ENCODE measurements at places on chromosomes 7 and 10.

DNA sequence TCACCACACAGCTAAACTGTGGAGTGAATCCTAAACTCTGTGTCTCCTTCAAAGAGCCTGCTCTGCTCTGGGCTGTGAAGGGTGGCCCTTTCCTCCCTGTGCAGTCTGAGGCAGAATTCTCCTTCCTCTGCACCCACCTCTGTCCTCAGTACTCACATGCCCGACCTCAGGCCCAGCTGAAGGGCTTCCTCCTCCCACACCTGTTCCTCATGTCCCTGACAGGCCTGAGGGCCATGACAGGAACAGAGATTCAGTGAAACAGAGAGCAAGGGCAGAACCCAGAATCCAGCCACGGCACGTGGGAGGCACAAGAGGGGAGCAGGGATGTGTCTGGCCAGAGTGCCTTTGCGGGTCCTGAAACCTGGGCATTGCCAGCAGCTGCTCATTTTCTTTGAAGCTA lies 13.9 kb downstream of the CREB3L2 start:
- DNase-seq = no peak

- no peak for DNase-seq
Measured at GRCh38 chr7:116724560-116725231, 52.7 kb downstream of the MET start.

- no peak for DNase-seq
Measured at GRCh38 chr10:90417029-90417428, 440.8 kb downstream of the HTR7 start.

GRCh38 chr7:129366-130221 lies 62.8 kb upstream of the FAM20C start:
- DNase-seq = no peak

DNA sequence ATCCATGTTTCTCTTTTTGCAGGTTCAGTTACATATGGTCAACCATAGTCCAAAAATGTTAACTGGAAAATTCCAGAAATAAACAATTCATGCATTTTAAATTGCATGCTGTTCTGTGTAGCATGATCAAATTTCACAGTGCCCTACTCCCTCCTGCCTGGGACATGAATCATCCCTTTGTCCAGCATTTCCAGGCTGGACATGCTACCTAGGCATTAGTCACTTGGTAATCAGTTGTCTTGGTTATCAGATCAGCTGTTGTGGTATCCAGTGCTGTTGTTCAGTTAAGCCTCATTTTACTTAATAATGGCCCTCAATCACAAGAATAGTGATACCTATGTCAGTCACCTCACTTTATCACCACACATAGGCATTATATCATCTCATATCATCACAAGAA lies 7.3 kb upstream of the PNLIP start:
- DNase-seq = no peak

GRCh38 chr7:43244784-43245183 lies 132.3 kb downstream of the HECW1 start:
- no peak for DNase-seq

DNA sequence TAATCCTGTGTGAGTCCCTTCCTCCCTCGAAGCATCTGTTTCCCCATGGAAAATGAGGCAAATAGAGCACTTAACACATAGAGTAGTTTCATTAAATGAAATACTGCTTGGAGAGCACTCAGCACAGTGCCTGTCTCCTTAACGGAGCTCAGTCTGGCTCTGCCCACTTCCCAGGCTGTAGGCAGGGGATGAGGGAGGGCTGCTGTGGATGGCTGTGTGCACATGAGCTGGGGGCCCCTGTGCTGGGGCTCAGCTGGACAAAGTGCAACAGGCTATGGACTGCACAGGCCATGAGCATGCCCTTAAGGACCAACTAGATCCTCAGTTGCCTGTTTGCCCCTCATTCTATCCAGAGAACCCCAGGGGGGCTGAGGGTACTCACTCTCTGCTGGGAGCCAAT lies 14.5 kb downstream of the ZCCHC24 start:
- no peak for DNase-seq

DNA sequence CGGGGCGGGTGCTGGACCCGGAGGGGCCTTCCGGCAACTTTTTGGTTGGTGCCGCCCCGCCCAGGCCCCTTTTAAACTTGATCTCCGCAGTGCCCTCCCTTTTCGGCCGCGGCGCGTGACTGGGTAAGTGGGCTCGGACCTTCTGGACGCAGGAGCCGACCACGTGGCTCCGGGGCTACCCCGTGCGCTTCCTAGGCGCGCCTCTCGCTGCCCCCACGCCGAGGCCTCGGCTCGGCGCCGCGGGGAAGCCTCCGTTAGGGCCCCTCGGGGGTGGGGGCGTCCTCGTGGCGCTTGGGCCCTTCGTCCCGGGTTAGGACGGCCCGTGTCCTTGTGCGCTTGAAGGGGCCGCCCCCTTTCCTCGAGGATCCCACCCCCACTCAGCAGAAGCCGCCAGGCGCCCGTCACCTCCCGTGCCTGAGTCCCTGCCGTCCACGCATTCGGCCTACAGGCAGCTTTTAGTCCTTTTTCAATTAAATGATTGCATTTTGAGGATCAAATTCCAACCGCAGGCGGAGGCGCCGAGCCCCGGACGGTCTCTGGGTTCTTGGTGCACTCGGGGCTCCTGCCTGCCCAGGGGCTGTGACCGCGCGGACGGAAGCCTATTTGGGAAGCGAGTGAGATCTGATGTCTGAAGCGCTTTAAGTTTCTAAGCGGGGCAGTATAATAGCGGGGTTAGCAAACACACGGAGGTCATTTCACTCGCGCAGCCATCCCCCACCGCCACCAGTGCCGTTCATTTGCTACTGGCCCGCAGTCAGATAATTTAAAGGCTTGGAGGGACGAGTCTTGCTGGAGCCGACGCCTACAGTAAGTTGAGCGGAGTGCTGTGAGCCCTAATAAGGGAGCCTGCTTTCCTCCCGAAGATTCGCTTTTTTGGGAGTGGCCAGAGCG lies 31.8 kb upstream of the TOMM7 start:
- DNase-seq = peak; percentile 52

GRCh38 chr10:84008878-84009277 lies 130.4 kb upstream of the GHITM start:
- peak; percentile 39 for DNase-seq

DNA sequence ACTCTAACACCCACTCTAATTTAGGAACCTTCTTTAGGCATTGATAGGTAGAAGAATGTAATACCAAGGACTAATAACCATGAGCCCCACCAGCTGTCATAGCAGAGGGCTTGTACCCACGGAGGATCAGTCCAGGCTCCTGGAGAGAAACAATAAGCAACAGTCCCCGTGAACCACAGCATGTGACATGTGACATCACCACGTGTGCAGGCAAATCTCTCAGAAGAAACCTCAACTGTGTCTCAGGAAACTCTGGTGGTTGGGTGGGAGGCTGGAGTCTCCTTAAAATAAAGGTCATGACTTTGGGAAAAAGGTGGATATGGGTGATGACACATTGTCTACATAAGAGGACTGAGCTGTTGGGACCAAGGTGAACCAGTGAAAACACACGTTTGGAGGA lies 653.9 kb upstream of the FOXK1 start:
- DNase-seq = no peak

GRCh38 chr7:522071-522950 lies 2.7 kb upstream of the PDGFA start:
- peak; percentile 62 for DNase-seq

DNA sequence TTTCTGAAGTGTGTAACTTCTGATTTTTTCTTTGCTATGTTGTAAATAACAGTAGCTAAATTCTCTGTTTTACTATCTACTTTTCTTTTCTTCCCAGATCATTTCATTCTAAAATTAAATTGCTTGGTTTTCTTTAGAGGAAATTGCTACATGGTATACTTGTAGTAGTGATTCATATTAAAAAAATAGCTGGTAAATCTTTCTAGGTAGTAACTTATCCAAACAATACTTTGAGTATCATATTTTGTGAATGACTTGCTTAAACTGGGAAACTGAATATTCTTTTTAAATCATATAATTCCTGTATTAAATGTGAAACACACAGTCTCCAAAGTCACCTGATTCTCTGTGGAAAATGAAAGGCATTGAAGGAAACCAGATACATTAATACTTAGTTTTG lies 85.5 kb downstream of the ZNRF2 start:
- no peak for DNase-seq

DNA sequence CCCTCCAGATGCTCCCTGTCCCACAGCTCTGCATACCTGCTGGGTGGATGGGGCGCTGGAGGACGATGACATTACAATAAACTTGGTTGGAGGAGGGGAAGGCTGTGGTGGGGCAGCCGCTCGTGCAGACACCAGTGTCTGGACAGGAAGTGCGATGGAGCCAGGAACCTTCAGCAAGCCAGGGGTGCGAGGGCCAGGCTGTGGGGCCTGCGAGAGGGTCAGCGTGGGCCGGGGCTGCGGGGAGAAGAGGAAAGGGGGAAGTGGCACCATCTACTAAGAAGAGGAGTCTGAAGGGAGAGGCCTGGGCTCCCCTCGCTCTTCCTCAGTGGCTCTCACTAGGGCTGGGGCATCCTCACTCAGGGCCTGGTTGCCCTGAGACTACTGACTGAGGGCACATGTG lies 6.4 kb downstream of the AP4M1 start:
- DNase-seq = no peak

DNA sequence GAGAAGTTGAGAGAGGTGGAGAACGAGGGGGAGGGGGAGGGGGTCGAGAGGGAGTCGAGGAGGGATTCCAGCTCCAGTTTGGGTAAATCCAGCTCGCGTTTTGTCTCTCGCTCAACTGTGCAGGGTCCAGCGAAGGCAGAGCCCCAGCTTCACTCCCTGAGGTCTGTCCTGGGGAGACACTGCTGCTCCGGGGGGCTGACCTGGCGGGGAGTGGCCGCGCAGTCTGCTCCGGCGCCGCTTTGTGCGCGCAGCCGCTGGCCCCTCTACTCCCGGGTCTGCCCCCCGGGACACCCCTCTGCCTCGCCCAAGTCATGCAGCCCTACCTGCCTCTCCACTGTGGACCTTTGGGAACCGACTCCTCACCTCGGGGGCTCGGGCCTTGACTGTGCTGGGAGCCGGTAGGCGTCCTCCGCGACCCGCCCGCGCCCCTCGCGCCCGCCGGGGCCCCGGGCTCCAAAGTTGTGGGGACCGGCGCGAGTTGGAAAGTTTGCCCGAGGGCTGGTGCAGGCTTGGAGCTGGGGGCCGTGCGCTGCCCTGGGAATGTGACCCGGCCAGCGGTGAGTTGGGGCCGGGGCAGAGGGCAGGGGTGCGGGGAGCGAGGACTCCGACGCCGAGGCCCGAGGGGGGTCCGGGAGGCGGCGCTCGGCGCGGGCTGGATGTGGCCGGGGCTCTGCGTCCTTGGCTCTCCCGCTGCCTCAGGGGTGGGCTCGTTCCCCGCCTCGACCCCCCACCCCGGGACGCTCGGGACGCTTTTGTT lies at the start of gene TET1:
Gene TET1, plus strand, starts transcription at position 152 of the 757 bp plus-strand sequence. CDS start 12,002 bp downstream, outside the sequence.
- peak; percentile 43 for DNase-seq

- no peak for DNase-seq
Measured at GRCh38 chr10:53331460-53331859, 558.9 kb upstream of the MBL2 start.

GRCh38 chr10:21712975-21713374 lies 178.9 kb downstream of the MLLT10 start:
- DNase-seq = no peak

GRCh38 chr10:33657154-33657908 lies 322.9 kb upstream of the NRP1 start:
- DNase-seq = no peak

DNA sequence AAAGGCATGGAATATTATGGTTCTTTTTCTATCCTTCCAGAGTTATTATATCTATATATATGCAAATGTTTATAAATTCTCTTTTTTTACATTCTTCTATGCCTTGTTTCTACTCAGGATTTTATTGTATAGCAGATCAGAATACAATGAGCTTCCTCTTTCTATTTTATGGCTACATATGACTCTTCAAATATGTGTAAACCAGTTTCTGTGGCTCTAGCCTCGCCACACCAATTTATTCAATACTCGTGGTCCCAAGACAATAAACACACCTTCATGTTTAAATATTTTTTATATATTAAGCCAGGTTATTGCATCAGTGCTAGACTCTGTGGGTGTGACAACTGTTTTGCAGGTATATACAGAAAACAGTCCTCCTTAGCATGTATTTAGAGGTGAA lies 237.5 kb upstream of the MKLN1 start:
- no peak for DNase-seq

DNA sequence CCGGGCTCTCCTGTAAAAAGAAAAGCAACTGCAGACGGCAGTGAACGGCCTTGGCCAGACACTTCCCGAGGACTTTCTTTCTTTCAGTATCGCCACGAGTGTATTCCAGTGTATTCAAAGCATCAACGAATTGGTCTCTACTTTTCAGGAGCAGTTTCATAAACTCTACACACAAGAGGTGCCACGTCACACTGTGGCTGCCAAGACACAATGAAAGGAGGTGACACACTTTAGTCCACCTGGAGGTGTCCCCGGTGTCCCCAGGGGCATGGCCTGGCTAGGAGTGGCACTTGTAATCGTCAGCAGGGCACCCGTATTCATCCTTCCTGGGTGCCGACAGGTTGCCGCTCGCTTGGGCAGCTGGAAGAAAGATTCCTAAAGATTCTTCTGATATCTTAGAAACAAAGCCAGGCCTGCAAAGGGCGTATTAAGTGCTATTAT lies 5.0 kb downstream of the TNS3 start:
- DNase-seq = no peak

DNA sequence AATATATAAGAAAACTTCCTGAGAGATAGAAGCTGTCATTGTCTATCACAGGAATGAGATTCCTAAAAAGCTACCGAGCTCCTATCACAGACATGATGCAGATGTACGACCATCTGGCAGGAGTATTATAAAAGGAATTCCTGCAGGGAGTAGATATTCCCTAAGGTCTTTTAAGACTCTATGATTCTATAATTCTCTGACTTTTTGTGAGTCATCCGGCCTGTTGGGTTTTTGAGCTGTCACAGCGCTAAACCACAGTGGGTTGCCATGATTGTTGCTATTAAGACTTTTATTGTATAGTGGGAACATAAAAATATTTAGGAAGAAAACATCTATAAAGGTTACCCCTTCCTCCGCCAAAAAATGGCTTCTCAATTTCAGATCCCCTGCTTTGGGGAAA lies 223.4 kb downstream of the BMPER start:
- DNase-seq = no peak

DNA sequence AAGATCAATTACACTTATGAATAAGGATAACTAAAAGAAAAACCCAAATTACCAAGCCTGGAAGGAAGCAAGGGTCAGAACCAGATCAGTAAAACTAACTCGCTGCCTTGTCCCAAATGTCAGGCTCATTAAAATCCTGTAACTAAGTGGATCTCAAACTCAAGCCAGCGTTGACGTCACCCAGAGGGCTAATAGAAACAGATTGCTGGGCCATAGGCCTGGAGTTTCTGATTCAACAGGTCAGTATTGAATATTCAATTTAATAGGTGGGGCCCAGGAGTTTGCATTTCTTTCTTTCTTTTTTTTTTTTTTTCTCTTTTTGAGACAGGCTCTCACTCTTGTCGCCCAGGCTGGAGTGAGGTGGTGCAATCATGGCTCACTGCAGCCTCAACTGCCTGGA lies 397.0 kb downstream of the CALN1 start:
- DNase-seq = no peak

- DNase-seq = no peak
Measured at GRCh38 chr10:22379059-22379458, 33.8 kb downstream of the SPAG6 start.

GRCh38 chr7:139265673-139266072 lies 34.6 kb downstream of the UBN2 start:
- no peak for DNase-seq
